ENCODE measurements at places on chromosomes 5 and 9.

DNA sequence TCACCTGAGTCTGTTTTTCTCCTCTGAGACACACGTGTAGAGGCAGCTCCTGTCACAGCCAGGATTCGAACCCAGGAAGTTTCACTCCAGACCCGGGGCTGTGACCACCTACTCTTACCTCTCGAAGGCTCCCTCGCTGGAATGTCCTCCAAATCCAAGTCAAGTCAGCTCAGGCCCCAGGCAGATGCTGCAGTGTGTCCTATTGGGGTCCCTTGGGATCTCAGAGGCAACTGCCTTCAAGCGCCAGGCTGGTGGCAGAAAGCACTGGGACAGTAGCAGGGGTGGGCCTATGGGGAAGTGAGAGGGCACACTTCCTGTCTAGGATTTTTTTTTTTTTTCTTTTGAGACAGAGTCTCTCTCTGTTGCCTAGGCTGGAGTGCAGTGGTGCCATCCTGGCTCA lies 762 bp upstream of the ST6GALNAC4 start:
- no peak for DNase-seq

- DNase-seq = no peak
Observed at GRCh38 chr5:148934895-148935400, 108.5 kb downstream of the ADRB2 start.

GRCh38 chr9:83133316-83133715 lies 70.4 kb upstream of the RASEF start:
- no peak for DNase-seq

- no peak for DNase-seq
Observed at GRCh38 chr5:132752581-132753125, 5.4 kb downstream of the CCNI2 start.

DNA sequence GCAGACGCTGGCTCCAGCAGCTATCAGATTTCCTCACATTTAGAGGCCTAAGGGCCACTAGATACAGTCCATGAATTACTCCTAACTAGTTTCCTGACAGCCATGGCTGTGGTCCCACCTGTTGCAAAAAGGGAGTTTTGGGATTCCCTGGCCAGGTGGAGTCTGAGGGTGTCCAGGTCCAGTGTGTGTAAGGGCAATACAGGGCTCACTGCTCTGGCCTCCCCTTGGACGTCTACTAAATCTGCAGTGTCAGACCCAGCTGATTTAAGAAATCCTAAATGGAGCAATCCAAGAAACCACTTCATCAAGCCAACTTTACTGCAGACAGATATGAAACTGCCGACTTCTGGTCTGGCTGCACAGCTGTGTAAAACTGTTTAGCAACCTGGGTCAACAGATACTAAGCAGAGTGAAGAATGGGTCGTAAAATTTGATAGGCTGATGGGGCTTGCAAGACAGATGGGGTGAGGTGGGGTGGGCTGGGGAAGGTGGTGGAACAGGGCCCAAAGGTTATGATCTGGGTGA lies 116.4 kb downstream of the GADD45G start:
- no peak for DNase-seq

GRCh38 chr5:157245886-157246285 lies 20.0 kb upstream of the CYFIP2 start:
- no peak for DNase-seq

- no peak for DNase-seq
Observed at GRCh38 chr5:66843065-66843464, 246.9 kb downstream of the MAST4 start.

DNA sequence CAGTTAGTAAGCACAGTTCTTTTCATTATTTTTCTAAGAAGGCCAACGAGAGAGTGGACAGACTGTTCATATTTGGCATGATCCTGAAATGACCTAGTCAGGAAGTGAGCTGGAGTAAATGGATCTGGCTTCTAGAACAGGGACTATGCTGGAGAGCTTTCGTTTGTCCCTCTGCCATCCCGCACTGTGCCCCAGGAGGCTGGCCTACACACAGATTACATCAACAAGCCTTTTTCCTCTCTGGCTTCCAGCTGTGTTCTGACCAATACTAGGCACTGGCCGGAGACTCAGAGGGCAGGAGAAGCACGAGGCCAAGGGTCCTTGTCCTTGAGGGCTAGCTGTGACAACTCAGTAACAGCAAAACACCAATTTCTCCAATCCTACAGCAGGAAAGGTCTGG lies 127.8 kb downstream of the MED27 start:
- DNase-seq = no peak

GRCh38 chr9:112129246-112129645 lies 45.9 kb downstream of the SUSD1 start:
- DNase-seq = no peak

GRCh38 chr9:4714266-4715016 lies 26.6 kb downstream of the AK3 start:
- DNase-seq = no peak

DNA sequence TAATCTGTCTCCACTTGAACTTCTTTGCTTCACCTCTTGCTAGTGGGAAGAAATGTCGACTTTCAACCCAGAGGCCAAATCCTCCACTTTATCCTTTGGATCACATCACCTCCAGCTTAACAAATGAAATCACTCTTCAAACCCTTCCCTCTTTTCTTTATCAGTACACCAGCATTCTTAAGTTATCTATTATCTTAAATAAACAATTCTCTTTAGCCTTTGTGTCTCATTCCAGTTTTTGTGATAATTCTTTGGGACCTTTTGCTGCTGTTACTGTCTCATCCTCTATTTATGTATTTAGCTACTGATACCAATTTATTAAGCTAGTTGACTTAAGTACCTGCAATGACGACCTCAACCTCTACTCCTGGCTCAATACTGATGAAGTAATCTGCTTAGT lies 28.1 kb upstream of the FBN2 start:
- DNase-seq = no peak

DNA sequence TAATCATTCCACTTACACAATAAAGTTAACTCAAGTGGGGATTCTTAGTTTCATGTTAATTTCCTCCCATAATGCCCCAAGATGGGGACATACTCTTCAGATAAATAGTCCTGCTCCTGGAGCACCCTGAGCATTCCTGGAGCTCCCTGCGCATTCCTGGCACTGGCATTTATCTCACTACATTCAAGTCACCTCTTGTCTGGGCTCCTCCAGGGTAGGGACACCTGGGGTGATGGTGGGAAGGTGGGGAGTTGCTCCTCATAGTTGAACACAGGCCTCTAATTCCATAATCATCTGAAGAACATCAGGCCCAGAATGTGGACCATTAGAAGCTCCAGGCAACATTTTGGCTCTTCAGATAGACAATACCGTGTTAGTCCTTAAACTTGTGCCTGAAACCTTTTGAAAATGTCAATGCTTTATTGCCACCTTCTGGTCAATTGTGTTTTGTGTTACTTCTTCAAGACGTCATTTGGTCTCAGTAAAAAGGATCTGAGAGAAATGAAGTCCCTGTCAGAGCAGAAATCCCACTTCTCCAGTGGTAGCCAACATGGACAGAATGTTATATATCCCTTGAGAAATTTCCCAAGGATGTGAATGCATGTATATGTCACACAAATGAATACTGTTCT lies 14.2 kb upstream of the AGGF1 start:
- no peak for DNase-seq

DNA sequence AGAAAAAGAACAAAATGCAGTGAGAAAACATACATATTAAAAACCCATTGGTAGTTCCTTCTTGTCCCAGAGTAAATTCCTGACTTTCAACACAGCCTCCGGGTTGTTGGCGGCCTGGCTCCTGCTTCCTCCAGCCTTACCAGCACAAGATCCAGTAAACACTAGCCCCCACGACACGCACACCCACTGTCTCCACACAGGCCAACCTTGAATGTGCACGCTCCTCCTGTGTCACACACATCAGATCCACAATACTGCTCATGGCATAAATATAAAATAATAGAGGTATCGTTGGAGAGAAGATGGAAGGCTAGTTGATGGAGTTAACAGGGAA lies 2.5 kb upstream of the SLC31A2 start:
- no peak for DNase-seq
